ENCODE measurements at places on chromosomes 11 and 22.

DNA sequence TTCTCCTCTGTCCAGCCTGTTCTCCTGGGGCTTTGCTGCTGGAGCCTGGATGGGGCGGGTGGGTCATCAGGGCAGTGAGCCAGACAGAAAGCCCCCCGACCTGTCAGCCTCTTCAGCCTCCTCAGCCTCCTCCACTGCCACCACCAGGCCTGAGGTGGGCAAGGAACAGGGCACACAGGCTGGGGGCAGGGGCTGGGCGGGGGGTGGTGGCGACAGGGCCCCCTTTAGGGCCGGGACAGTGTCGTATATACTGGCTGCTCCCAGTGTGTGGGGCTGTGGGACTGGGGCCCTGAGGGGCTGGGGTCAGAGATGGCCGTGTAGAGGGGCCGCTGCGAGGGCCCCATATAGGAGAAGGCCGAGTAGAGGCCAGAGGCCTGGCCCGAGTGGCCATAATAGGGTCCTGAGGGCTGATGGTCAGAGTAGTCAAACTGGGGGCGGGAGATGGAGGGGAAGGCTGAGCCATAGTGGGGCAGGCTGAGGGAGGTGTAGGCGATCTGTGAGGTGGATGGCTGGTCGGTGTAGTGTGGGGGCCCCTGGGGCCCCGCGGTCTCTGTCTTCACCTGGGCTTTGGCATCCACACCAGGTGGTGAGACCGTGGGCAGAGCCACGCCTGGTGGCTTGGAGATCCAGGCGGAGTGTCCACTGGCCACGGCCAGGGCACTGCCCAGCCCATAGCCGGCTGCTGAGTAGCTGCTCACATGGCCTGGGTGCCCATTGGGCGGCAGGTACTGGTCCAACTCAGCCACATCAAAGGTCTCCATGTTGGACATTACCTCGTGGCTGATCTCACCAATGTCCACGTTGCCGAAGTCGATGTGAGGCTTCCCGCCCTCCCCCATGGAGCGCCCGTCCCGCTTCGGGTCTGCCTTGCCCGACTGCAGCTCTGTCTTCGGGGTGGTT lies 10.8 kb downstream of the SOX10 start:
- no peak for DNase-seq

DNA sequence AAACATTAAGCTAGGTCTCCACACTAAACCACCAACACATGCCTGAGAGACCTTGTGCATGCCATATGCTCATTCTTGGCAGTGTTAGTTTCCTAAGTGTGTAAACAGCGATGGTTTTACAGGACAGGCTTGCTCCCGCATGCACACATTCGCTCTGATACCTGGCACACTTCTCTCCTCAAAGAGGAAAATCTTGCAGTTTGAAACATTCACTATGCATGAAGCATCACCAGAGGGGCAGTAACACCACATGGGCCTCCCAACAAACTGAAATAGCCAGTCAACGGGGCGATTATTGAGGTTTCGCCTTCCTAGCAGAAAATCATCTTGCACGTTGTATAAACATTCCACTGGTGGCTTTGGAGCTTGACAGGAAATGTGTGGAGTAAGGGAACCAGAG lies 52.6 kb downstream of the ABTB2 start:
- DNase-seq = no peak

DNA sequence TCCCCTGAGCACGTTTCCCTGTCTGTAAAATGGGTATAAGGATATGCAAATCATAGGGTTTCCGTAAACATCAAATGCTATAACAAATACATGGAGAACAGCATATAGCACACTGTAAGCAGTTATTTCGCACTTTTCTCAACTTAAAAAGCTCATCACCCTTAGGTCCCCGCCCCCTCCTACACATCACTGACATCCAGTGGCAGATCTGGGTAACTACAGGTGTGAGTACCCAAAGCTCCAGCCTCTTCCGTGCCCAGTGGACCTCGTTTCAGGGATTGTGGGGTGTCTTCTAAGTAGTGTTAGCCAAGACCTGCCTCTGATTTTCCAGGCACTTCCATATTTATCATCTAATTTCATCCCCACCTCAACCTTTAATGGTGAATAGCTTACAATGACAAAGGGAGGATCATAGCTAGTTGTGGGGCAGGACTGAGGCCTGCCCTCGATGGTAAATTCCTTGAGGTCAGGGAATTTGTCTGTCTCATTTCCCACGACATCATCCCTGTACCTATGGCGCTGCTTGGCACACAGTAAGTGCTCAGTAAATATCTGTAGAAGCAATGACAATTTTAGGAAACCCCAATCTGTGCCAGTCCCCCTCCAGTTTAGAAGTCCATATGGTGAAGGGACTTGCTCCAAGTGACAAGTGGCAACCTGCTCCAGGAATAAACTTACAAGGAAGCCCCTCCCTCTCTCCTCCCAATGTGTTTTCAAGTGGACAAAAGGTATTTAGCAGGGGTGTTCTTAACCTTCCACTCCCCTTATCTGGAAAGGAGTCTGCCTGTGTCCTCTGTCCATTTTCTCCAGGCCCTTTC lies 340.5 kb downstream of the TENM4 start:
- no peak for DNase-seq

DNA sequence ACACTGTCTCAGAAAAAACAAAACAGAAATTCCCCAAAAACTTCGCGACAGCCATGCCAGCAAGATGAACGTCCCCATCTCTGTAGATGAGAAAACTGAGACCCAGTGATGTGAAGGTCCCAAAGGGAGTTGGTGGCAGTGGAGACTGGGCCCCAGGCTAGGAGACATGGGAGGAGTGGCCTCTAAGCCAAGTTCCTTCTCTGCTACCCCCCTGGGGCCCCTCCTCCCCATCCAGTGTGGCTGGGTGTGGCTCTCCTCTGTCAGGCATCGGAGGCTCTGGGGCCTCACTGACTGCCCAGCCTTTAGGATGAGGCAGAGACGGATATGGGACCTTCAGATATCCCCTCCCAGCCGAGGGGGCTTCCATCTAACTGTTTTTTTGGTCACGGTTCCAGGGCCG lies 9.8 kb downstream of the RELT start:
- DNase-seq = no peak
